CD4-positive, alpha-beta T cell treated with Interleukin-21 for 1 hour (primary cell): ENCODE measurements at places on chromosomes 4 and X.

GRCh38 chr4:172865103-172865502 is 303.5 kb upstream of the GALNT7 start:
- DNase-seq, result no peak

DNA sequence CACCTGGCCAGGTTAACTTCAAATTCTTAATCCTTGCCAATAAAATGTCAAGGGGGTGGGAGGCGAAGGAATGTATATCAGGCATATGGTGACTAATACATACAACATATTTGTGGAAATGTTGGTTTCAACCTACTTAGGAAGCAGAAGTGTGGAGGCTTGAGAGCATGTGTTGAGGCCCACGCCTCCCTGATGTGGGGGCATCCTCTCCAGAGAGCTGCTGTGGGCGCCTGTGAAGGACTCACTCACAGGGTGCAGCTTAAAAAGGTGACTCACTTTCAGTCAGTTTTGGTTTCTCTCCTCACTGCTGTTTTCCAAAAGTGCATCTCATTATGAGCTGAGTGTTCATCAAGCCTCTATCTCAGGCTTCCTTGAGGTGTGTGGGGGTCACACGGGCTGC is 27.5 kb downstream of the LNX1 start:
- DNase-seq, result no peak

- no peak for DNase-seq
These were observed 1.5 kb downstream of the SLC10A4 start for GRCh38 chr4:48484494-48485168.

DNA sequence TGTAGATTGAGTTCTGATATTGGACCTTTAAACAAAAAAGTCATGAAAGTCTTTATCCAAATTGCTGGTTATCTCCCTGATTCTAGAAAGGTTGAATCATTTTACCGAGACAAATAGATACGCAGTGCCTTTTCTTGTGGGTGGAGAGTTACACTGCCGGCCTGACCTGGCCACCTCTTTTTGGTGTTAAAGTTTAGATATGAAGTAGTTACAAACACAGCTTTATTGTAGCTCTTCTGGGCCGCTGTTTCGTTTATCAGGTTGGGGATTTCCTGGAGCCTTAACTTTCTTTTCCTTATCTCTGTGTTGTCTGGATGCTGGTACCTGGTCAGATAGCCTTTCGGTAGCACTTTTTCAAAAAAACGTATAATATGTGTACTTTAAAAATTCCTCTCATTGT is 31.0 kb downstream of the FNIP2 start:
- no peak for DNase-seq

DNA sequence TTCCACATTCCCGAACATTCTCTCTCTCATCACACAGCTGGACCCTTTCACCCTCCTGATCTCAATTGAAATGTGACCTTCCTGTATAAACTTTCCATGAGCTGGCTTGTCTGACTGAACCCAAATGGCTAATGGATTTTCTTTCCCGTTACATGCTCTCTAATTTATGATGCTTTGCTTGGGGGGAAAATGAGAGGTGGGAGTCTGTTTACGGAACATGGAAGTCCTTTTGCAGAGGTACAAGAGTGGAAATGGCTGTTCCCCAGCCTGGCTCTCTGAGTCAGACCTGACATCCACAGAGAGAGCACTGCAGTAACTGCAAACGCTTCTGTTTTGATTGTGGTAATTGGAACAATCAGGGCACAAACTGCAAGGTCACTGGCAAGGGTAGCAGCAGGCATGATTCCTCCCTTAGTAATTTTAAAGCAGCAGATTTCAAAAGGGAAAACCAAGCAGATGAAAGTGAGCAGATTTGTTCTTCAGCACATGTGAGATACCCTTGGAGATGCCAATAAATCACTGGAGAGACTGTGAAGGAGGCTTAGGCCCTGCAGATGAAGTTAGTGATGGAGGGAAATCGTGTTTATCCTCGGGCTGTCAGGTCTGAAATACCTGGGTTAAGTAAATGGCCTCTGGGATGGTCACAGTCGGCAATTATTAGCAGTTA is 83.9 kb downstream of the SNCA start:
- DNase-seq, result no peak

GRCh38 chr4:171007618-171008390 is 805.4 kb upstream of the GALNTL6 start:
- no peak for DNase-seq

- DNase-seq, result no peak
These were observed 48.2 kb upstream of the GC start for GRCh38 chr4:71832049-71832448.

- DNase-seq, result no peak
These were observed at the start of gene FRMD7 for GRCh38 chrX:132127743-132128142. TSS of gene FRMD7 (minus strand) at chrX:132128020. CDS start at chrX:132127844, 176 bp downstream.
